ENCODE measurements at places on chromosomes 1 and 21.

DNA sequence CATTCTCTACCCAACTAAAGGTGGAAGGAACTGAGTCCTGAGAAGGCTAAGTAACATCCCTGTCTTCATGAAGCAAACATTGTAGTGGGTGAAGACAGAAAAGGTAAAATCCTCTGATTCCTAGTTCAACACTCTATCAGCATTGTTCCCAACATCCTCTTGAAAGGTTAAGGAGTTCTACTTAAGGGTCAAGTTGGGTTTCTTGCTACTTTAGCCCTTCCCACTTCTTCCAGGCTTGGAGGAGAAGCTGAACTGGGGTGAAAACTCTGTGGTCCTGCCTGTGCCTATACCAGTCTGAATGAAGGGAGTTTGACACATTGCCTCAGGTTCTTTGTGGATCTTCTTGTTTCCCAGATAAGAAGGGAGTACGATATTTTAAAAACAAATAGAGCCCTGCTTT is 54.1 kb downstream of the ATP2B4 start:
- DNase-seq = no peak

DNA sequence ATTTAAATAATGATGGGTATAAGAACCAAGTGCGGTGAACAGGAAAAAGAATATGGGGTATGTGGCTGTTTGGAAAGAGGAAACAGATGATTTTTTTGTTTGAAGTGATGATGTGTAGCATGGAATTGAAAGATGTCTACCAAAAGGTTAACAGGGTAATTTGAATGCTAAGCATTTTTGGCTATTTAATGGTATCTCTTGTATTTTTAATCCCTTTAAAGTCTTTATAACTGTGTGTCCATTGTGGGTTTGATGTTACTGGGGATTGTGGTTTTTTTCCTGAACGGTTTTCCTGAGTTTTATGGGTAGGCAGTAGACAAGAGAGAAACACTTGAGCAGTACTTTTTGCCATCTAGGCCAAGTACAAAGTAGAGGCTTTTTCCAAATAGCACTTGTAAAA is 63.2 kb downstream of the PRDM2 start:
- DNase-seq = no peak

GRCh38 chr1:112454316-112454715 is 54.4 kb upstream of the WNT2B start:
- no peak for DNase-seq

DNA sequence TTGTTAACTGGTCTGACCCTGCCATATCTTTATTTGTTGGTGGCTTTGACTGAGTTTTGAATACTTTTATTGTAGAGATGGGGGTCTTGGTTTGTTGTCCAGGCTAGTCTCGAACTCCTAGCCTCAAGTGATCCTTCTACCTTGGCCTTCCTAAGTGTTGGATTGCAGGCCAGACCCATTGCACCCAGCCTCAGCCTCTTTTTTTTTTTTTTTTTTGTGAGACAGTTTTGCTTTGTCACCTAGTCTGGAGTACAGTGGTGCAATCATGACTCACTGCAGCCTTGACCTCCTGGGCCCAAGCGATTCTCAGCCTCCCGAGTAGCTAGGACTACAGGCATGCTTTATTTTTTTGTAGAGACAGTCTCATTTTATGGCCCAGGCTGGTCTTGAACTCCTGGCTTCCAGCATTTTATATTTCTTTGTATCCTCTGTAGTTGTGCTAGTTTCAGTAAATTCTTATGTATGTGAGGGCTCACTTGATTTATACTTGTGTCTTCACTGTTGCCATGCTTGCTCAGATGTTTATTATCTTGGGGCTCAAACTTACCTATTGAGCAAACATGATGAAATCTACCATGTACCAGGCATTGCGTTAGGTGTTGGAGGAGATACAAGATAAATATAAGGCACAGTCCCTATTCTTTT is 24.1 kb downstream of the THRAP3 start:
- DNase-seq = peak; percentile 42

- DNase-seq = no peak
Measured at GRCh38 chr1:100769906-100770646, 50.5 kb downstream of the VCAM1 start.

DNA sequence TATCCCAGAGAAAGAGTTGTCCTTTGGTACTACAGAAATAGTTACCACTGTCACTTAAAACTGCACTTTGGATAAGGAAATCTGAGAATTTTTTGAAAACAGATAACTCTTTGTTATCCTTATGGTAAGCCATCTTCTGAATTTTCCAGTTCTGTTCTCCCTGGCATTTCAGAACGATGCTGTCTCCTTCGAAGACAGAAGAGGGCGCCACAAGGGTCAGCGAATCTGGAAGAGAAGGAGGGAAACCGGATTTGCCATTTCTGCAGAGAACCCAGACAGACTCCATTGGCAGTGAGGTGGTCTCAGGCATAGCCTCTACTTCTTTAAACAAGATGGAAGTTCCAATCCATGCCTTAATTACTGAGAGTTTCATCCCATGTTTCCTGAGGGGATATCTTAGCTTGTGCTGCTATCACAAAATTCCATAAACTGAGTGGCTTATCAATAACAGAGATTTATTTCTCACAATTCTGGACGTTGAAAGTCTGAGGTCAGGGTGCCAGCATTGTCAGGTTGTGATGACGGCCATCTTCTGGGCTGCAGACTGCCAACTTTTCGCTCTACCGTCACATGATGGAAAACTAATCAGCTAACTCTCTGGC is 6.4 kb downstream of the FCRL2 start:
- DNase-seq = no peak

DNA sequence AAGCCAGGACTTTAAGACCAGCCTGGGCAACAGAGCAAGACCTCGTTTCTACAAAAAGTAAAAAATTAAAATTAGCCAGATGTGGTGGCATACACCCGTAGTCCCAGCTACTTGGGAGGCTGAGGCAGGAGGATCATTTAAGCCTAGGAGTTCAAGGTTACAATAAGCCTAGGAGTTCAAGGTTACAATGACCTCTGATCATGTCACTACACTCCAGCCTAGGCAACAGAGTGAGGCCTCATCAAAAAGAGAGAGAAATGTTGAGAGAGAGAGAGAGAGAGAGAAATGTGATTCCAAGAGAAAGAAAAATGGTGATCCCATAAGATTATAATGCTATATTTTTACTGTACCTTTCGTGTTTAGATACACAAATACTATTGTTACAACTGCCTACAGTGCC is 60.2 kb downstream of the PACC1 start:
- DNase-seq = no peak

DNA sequence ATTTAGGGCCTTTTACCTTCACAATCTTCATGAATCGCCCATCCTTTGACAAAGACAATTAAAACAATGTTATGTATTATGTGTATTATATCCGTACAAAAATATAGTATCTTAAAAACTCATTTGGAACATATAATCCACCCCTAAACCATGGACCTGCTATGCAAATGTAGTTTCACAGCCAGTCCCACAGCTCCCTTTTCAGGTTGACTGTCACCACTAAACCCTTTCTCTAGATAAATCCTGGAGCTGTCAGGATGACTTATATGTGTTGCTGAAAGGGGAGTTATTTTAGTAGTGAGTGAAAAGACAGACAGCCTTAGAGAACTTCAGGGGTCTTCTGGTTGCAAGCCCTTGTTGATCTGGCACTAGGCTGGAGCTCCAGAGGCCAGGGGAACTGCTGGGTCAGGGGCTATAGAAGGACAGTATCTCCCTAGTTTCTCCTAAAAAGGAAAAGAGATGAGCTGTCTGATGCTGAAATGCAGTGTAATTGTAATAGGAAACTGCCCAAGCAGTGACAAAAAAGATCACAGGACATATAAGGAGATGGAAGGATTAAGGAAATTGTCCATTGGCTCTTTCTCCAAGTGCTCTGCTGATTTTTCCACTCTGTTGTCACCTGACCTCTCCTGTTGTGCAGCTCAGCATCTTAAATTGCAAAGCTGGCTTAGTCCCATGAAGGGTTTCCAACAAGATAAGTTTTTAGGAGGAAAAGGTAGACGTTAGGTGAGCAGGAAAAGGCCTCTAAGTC is 127.7 kb downstream of the S1PR1 start:
- no peak for DNase-seq

DNA sequence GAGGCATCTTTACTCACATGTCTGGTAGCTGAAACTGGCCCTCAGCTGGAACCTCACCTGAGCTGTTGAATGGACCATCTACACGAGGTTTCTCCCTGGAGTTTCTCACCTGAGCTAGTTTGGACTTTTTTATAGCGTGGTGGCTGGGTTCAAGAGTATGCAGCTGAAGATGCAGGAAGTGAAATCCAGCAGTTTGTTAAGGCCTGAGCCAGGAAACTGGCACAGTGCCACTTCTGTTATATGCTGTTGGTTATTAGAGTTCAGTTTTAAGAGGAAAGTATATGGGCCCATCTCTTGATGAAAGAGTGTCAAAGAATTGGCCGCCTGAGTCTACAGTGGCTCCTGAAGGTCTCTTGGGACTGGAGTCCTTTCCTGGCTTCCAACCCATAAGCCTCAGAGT is 35.6 kb downstream of the STUM start:
- DNase-seq = no peak

- no peak for DNase-seq
Measured at GRCh38 chr1:7432102-7432899, 338.8 kb upstream of the VAMP3 start.

GRCh38 chr1:7942214-7942921 is 1.7 kb upstream of the TNFRSF9 start:
- no peak for DNase-seq

DNA sequence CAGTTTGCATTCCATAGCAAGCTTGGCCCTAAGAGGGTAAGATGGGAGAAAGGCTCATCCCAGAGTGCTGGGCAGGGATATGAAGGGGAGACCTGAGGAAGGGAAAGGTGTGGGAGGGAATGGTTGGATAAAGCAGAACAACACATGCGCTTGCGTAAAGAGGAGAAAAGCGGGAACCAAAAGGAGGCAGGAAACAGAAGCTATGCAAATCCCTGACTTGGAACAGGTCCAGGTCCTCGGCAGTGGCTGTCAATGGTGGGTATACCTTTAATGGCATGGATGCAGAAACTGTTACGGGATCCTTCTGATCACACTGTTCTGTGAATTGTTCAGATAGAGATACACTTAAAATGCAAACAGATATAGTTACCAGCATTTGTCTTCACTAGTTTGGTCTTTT is 455.6 kb downstream of the SIPA1L2 start:
- DNase-seq = no peak

- no peak for DNase-seq
Measured at GRCh38 chr1:23593042-23593521, 33.8 kb upstream of the ID3 start.

GRCh38 chr1:57329001-57329527 is 94.8 kb downstream of the DAB1 start:
- no peak for DNase-seq

Measured in fibroblast of skin of left quadriceps (primary cell).